CD4-positive, alpha-beta T cell (primary cell): ENCODE measurements at places on chromosomes 4 and X. TPM values are rescaled to one million over a fixed set of nuclear protein-coding genes. Genes with fewer than 3 reads are reported as not detected.

GRCh38 chrX:9282325-9282724, 182.5 kb upstream of the TBL1X start:
- no peaks in the 10 kb centered on the region for H3K27me3 ChIP-seq
- H3K27ac ChIP-seq: no peak overlapping the region
- H3K36me3 ChIP-seq: no peaks in the 10 kb centered on the region

GRCh38 chrX:1341545-1342184, 5.1 kb downstream of the IL3RA start:
- no peak overlapping the region for H3K27ac ChIP-seq
- H3K27me3 ChIP-seq: no peaks in the 10 kb centered on the region
- H3K36me3 ChIP-seq: no peaks in the 10 kb centered on the region
- H3K4me3 ChIP-seq: no peak overlapping the region
- H3K4me1 ChIP-seq: peaks cover 6% of the 10 kb centered on the region
- no peak for DNase-seq

- no peaks in the 10 kb centered on the region for H3K4me1 ChIP-seq
- H3K27ac ChIP-seq: no peak overlapping the region
- peaks cover 20% of the 10 kb centered on the region for H3K27me3 ChIP-seq
- H3K4me3 ChIP-seq: no peak overlapping the region
- H3K36me3 ChIP-seq: no peaks in the 10 kb centered on the region
Observed at GRCh38 chr4:46390355-46391058, 579 bp upstream of the GABRA2 start.

Gene CLDN24
- not detected for total RNA-seq
